ENCODE measurements at places on chromosomes 3 and 15.

GRCh38 chr3:129929383-129929782 lies 35.9 kb upstream of the TMCC1 start:
- DNase-seq, result no peak

- no peak for DNase-seq
These were observed 10.3 kb downstream of the ALG1L2 start for GRCh38 chr3:130091958-130092357.

DNA sequence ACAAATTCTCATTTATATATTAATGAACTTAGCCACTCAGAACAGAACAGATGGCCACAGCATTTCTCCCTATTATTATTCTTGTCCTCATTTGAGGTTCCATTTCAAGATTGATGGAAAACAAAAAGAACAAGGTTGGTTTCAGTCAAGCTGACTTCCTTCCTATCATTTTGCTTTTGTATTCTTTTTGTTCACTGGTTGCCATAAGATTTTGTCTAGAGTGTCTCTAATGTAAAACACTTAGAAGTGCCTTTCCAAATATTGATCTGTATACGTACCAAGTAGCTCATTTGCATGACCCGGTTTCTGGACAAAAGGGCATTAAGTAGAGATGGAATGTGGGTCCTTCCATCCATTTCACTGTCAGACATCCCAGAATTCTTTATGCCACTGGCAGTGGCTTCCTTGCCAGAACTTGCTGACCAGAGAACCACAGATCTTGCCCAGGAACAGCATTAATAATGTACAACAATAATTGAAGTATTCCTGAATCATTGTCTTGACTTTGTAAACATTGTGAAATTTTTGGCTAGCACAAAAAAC lies 63.8 kb downstream of the PEX5L start:
- DNase-seq, result no peak

- no peak for DNase-seq
These were observed 5.3 kb downstream of the BHLHE40 start for GRCh38 chr3:4984511-4984864.

- DNase-seq, result no peak
These were observed 17.1 kb upstream of the ABTB1 start for GRCh38 chr3:127655641-127656040.

DNA sequence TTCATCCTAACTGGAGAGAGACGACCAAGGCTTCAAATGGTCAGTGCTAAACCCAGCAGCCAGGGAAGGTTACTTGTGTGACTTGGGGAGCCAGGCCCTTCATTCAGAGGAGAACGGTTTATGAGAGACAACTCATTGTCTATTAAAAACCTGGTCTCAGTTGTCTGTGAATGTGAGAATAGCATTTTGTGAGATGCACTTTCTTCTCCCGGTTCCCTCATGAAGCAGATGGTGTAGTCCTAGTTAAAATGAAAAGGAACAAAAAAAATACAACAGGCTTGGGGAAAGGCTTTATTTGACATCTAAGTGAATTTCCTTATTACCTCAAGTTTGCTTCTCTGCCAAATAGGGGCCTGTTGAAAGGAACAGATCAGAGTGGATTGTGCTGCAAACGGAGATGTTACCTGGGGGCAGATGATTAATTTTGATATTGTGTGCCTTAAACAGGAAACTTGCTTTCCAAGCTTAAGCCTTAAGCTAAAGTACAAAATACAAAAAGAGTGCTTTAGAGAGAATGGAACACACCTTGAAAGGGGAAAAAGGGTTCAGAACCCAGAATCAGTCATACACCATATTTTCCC lies 202.7 kb upstream of the BHLHE40 start:
- DNase-seq, result no peak

- no peak for DNase-seq
These were observed 8.7 kb upstream of the PSMD2 start for GRCh38 chr3:184290331-184290730.

- no peak for DNase-seq
These were observed 437.1 kb downstream of the ZIC1 start for GRCh38 chr3:147846293-147846692.

- no peak for DNase-seq
These were observed 481.7 kb upstream of the TGFBR2 start for GRCh38 chr3:30124435-30125370.
